ENCODE measurements at places on chromosomes 7 and 10.

GRCh38 chr10:119431034-119431772, 111.3 kb downstream of the RGS10 start:
- no peak for DNase-seq

DNA sequence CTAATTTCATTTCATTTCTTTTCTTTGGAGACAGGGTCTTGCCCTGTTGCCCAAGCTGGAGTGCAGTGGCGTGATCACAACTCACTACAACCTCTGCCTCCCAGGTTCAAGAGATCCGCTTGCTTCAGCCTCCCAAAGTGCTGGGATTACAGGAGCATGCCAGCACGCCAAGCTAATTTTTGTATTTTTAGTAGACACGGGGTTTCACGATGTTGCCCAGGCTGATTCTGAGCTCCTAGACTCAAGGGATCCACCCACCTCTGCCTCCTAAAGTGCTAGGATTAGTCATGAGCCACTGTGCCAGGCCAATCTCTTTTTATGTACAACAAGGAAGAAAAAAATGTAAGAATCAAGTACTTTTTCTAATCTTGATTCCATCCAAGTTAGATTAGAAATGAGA, 10.7 kb upstream of the KMT2E start:
- DNase-seq, result no peak

DNA sequence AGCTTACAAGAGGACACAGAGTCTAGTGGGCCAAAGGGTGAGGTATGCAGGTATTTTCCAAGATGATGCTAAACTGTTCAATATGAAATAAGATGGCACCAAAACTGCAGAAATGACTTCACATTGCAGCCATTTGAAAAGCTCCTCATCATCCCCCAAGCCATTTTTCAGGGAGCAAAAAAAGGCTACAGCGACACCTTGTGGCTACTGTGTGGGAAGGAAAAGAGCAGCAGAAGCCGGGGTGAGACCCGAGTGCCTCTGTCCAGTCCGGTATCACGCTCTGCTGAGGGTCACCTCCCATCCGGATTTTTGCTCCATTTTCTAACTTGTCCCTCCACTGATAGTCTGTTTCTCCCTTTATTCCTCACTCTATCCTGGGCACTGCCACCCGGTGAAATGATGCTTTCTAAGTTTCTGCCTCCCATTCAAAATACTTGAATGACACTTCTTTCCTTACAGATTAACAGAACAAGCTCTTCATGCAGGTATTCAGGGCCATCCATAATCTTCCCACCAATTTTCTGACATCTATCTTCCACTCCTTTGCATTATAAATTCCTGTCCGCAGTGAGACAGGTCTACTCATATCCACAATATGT, 220.2 kb downstream of the DGKI start:
- no peak for DNase-seq

DNA sequence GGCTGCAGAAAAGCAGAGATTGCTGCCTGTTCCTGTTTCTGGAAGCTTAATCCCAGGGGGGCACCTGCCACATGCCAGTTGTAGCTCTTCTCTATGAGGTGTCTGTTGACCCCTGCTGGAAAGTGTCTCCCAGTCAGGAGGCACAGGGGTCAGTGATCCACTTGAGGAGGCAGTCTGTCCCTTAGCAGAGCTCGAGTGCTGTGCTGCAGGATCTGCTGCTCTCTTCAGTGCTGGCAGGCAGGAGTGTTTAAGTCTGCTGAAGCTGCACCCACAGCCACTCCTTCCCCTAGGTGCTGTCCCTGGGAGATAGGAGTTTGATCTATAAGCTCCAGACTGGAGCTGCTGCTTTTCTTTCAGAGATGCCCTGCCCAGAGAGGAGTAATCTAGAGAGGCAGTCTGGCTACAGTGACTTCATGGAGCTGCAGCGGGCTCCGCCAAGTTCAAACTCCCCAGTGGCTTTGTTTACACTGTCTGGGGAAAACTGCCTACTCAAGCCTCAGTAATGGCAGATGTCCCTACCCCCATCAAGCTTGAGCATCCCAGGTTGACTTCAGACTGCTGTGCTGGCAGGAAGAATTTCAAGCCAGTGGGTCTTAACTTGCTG, 57.6 kb upstream of the CROT start:
- no peak for DNase-seq

DNA sequence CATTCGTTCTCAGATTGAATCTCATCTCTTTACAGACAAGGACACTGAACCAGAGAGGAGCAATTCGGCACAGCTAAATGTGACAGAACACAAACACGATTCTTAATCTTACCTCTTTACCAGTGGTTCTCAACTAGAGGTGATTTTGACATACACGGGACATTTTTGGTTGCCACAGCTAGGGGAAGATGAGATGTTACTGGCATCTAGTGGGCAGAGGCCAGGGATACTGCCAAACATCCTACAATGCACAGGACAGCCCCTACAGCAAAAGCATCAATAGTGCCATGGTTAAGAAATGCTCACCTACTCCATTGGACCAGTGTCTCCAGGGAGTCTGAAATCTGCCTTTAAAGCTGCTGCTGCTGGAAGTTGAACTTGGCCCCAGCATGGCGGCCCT, 27.3 kb downstream of the PDE1C start:
- no peak for DNase-seq

- no peak for DNase-seq
Measured at GRCh38 chr7:54897891-54898290, 120.9 kb upstream of the EGFR start.

GRCh38 chr7:117962366-117962994, 89.2 kb upstream of the CTTNBP2 start:
- DNase-seq, result no peak

- DNase-seq, result no peak
Measured at GRCh38 chr10:59622320-59623132, 87.1 kb downstream of the SLC16A9 start.

DNA sequence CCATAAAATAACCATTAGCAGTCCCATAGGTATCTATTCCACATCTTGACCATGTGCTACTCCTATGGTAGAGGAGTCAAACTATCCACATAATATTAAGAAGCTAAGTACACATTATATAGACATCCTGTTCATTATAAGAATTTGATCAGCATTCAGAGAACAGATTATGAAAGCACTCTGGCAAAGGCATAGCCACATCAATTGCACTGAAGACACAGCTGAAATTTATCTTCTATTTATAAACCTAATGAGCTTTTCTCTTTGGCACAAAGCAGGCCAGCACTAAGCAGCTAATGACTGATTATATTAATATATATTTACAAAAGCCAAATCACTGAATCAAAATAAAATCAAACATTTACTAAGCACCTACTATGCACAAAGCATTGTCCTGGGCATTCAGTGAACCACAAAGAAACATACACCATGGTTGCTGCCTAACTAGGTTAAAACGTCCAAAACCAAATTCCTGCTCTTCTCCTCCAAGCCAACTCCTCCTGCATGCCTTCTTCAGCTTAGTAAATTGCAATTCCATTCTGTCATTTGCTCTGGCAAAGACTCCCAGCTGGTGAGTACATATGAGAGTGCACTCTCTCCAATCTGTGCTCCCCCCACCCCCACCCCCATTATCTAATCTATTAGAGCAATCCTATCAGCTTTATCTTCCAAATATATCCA, 122.6 kb upstream of the ASAH2 start:
- no peak for DNase-seq

GRCh38 chr7:112881-113280, 79.5 kb upstream of the FAM20C start:
- DNase-seq, result no peak

- no peak for DNase-seq
Measured at GRCh38 chr10:91410638-91411371, 661 bp downstream of the HECTD2 start.

GRCh38 chr10:96586419-96587263, at the start of gene TM9SF3:
Gene TM9SF3 (minus strand): TSS chr10:96587012. CDS start chr10:96586835, 177 bp downstream.
- DNase-seq, result peak; percentile 86

- DNase-seq, result no peak
Measured at GRCh38 chr7:132548489-132549078, 27.7 kb downstream of the PLXNA4 start.

DNA sequence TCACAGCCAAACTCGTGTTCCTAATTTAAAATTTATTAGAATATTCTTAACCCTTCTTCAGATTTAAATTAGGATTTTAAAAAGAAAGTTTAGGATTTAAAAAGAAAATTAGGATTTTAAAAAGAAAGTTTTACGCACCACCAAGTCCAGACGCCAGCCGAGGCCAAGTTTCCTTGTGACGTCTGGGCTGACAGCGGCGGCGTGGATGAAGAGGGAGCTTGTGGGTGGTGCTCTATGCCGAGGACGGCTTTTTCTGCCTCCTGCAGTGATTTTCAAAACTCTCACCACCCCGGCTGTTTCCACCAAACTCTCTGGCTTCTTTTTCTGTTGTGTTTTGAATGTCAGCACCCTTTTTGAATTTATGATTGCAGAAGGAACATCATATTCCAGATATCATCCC, 252.9 kb downstream of the DNAJB6 start:
- DNase-seq, result no peak

- DNase-seq, result no peak
Measured at GRCh38 chr10:97049670-97050069, 136.1 kb downstream of the SLIT1 start.

DNA sequence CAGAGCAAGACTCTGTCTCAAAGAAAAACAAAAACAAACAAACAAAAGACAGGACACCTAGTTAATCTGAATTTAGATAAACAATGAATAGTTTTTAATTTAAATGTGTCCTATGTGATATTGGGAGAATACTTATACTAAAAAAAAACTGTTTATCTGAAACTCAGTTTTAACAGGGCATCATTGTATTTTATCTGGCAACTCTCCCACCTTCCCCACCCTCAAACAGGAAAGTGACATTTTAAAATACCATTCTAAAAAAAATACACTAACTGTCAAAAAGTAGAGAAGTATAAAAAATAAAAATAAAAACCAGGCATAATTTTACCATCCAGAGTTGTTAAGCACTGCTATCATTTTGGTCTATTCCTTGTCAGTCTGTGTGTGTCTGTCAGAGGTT, 119.0 kb downstream of the RTKN2 start:
- no peak for DNase-seq

- no peak for DNase-seq
Measured at GRCh38 chr10:52775132-52775647, 2.6 kb upstream of the MBL2 start.

DNA sequence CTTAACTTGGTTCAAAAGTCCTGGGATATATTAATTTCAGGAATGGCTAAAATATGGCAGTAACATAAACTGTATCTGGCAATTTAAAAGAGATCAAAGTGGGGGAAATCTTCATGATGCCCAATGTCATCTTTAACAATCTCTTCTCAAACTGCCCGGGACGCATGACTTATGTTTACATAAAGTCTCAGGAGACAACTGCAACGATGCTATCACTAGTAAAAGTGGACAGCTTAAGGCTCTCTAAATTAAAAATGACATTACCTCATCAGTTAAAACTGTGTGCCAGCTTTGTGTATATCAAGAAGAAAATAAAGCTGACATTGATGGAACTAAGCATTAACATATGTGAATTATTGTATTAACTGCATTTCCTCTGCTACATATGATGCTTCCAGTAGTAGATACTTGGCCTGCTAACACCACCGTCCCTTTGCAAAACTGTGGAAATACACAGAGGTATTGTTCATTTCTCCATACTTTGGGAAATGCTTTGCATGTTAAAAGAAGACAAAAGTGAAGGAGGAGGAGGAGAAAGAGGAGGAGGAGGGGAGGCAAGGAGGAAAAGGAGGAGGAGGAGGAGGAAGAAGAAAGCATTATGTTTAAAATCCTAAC, 62.4 kb downstream of the NRP1 start:
- no peak for DNase-seq

DNA sequence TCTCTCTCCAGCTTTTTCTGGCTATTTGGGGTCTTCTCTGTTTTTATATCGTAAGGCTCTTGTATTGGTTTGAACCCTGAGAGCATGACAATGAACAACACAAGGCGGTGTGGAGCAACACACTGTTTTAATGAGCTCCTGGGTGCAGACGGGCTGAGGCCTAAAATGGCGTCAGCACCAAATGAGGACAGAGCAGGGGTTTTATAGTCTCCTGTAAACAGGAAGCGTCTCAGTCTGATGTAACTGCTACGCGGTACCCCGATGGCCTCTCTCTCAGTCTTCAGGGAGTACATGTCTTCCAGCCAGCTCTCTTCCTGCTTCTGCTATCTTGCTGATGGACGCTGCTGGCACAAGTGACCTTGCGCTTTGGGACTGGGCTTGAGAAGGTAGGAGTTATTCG, 95.9 kb upstream of the CCDC71L start:
- DNase-seq, result no peak

DNA sequence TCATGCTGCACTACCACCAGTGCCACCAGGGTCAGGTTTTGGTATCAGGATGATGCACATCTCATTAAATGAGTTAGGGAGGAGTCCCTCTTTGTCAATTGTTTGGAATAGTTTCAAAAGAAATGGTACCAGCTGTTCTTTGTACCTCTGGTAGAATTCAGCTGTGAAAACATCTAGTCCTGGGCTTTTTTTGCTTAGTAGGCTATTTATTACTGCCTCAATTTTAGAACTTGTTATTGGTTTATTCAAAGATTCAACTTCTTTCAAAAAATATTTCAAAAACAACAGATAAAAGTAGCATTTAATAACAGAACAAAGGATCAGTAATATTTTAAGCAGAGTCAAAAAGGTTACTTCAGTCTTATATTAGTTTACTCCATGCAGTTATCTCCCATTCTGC, 6.4 kb upstream of the ZNF716 start:
- DNase-seq, result no peak

- DNase-seq, result no peak
Measured at GRCh38 chr7:156318926-156319325, 321.6 kb upstream of the RNF32 start.

DNA sequence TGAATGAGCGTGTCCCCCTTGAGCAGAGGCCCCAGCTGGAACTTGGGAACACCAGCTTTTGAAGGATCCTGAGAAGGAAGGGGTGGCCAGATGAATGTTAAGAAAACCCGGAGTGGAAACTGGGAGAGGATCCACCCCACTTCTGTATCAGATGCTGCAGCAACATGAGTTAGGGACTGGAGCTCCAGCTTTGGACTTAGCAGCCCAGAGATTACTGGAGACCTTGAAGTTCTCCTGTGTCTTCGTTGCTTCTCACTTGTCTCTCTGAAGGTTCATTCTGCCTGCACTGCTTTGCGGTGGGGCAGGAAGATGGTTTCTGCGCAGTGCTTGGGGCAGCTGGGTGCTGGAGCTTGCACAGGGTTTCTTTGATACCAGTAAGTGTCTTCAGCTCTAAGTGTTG, 9.3 kb downstream of the TMEM248 start:
- DNase-seq, result no peak

- DNase-seq, result no peak
Measured at GRCh38 chr7:82859106-82859850, 303.4 kb downstream of the PCLO start.

GRCh38 chr10:94333051-94333450, 29.7 kb downstream of the NOC3L start:
- no peak for DNase-seq

GRCh38 chr10:57898231-57898630, 369.5 kb downstream of the IPMK start:
- no peak for DNase-seq

All from stimulated activated CD8-positive, alpha-beta memory T cell treated with anti-CD3 and anti-CD28 coated beads, Interleukin-4, amount 100 ng/mL, for 1 hour (primary cell).